Right renal cortex interstitium (tissue), 3 donors: ENCODE measurements at places on chromosomes 5 and 9. TPM values are rescaled to one million over a fixed set of nuclear protein-coding genes. Genes with fewer than 3 reads are reported as not detected.

Gene WDR31
- polyA plus RNA-seq = 7.6 TPM

Gene FRRS1L
- polyA plus RNA-seq = 3.7 TPM

Gene TDRD7
- polyA plus RNA-seq = 8.7 TPM

Gene RAB3C
- polyA plus RNA-seq = 2.2 TPM

Gene ZDHHC11
- polyA plus RNA-seq = 4.2 TPM

Gene PCDHGA10
- 3.5 TPM for polyA plus RNA-seq

Gene FRMD3
- 27.0 TPM for polyA plus RNA-seq

Gene KIAA0825
- polyA plus RNA-seq = 4.2 TPM

Gene MAN1B1
- 43.6 TPM for polyA plus RNA-seq

Gene MORN5
- 3.4 TPM for polyA plus RNA-seq

Gene UNC5A
- polyA plus RNA-seq = 0.10 TPM

Gene CTSV
- 30.5 TPM for polyA plus RNA-seq

Gene CCL27
- polyA plus RNA-seq = 0.50 TPM

Gene ASTN2
- polyA plus RNA-seq = 17.1 TPM

Gene IPPK
- polyA plus RNA-seq = 13.3 TPM

Gene BAAT
- polyA plus RNA-seq = 0.33 TPM

Gene ADGRV1
- 10.2 TPM for polyA plus RNA-seq

Gene SPINK6
- not detected for polyA plus RNA-seq
